AG08395 (cell line): ENCODE measurements at places on chromosomes 7 and 10.
A peak's percentile ranks its signal among the peaks of the same experiment; 100 is the strongest.

DNA sequence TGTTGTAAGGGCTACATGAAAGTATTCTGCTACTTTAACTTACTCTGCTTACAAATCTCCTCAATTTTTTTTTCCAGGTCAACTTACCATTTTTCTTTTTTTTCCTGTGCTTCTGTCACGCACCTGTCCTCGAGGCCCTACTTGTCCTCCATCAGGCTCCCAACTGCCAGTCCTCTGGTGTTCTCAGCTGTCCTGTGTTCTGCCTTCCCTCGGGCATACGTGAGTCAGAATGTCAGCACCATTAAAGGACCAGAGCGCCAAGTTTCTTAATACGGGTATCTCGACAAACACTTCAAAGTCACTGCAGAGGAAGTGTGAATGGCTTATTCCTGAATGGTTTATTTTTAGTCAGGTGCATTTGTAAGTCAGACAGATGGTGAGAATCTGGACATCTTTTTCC is at the start of gene TEX47:
TSS of gene TEX47 (minus strand) at position 185 of the 400 bp plus-strand sequence. CDS start 795 bp downstream, outside the sequence.
- no peak for DNase-seq

DNA sequence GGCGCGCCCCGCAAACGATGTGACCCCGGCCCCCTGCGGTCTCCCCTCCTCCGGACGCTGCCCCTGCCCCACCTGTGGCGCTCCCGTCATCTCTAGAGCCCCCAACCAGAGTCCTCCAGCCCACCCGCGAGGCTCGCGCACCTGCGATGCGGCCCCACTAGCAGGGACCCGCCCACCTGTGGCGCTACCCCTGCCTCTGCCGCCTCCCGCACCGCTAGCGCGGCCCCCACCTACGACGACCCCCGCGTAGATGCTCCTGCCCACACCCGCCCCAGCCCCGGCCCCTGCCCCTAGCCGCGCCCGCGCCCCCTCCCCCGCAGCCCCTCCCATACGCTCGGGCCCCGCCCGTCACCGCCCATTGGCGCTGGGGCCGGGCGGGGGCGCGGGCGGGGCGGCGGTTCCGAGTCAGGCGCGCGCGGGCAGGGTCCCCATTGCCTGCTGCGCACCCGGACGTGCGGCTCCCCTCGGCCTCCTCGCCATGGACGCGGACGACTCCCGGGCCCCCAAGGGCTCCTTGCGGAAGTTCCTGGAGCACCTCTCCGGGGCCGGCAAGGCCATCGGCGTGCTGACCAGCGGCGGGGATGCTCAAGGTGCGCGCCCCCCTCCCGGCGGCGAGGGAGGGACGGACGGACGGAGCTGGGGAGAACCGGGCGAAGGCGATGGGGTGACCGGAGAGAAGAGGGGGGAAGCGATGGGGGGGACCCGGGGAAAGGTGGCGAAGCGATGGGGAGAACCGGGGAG is at the start of gene PFKP:
TSS of gene PFKP (plus strand) at position 431 of the 741 bp plus-strand sequence. CDS start at position 479, 48 bp downstream.
- DNase-seq: no peak

GRCh38 chr7:67847092-67847787 is 850.6 kb downstream of the TYW1 start:
- DNase-seq: no peak

GRCh38 chr7:21671859-21672258 is 129.0 kb downstream of the DNAH11 start:
- no peak for DNase-seq

GRCh38 chr10:100614429-100615095 is 78.8 kb downstream of the HIF1AN start:
- DNase-seq: no peak

DNA sequence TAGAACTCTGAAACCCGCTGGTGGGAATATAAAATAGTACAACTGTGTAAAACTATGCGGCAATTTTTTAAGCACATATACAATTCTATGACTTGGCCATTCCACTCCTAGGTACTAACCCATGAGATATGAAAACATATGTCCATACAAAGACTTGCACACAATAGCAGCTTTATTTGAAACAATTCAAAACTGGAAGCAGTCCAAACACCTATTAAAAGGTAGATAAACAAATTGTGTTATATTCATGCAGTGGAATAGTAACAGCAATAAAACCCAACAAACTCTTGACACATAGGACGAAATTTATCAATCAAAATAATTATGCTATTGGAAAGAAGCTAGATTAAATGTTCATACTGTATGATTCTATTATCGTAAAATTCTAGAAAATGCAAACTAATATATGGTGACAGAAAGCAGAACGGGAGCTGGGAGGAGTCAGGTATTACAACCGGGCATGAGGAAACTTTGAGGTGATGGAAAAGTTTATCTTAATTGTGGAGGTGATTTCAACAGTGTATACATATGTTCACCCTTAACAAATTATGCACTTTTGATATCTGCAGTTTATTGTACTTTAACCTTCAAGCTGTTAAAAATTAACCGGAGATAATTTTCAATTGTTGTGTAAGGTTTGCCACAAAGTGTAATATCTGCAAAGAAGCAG is 803 bp upstream of the STK31 start:
- DNase-seq: no peak

DNA sequence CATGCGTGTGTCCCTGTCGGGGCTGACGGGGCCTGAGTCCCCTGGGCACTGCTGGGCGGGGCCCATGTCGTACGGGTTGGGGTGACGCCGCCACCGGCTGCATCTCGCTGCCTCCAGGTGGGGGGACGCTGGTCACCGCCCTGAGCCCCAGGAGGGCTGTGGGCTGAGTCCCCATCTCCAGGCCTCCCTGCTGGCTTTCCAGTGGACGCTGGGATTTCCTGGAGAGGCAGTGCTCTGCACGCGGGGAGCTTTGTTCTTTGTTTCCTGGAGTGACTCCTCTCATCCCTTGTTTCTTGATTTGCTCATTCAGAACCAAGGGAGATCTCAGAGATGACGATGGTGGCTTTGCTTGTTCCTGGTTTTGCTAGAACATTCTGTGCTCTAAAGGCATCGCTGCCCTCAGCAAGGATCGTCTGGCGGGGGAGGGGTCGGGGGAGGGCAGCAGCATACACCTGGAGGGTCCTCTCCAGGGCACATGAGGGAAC is 21.0 kb downstream of the PWWP2B start:
- DNase-seq: no peak

DNA sequence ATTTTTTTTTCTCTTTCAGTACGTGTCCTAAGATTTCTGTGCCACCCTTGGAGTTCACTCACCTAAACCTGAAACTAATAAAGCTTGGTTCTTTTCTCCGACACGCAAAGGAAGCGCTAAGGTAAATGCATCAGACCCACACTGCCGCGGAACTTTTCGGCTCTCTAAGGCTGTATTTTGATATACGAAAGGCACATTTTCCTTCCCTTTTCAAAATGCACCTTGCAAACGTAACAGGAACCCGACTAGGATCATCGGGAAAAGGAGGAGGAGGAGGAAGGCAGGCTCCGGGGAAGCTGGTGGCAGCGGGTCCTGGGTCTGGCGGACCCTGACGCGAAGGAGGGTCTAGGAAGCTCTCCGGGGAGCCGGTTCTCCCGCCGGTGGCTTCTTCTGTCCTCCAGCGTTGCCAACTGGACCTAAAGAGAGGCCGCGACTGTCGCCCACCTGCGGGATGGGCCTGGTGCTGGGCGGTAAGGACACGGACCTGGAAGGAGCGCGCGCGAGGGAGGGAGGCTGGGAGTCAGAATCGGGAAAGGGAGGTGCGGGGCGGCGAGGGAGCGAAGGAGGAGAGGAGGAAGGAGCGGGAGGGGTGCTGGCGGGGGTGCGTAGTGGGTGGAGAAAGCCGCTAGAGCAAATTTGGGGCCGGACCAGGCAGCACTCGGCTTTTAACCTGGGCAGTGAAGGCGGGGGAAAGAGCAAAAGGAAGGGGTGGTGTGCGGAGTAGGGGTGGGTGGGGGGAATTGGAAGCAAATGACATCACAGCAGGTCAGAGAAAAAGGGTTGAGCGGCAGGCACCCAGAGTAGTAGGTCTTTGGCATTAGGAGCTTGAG is at the start of gene CFTR:
TSS of gene CFTR (plus strand) at position 801 of the 830 bp plus-strand sequence. CDS start 70 bp downstream, outside the sequence.
- no peak for DNase-seq

- DNase-seq: no peak
Measured at GRCh38 chr7:40680657-40681056, 545.9 kb downstream of the SUGCT start.

DNA sequence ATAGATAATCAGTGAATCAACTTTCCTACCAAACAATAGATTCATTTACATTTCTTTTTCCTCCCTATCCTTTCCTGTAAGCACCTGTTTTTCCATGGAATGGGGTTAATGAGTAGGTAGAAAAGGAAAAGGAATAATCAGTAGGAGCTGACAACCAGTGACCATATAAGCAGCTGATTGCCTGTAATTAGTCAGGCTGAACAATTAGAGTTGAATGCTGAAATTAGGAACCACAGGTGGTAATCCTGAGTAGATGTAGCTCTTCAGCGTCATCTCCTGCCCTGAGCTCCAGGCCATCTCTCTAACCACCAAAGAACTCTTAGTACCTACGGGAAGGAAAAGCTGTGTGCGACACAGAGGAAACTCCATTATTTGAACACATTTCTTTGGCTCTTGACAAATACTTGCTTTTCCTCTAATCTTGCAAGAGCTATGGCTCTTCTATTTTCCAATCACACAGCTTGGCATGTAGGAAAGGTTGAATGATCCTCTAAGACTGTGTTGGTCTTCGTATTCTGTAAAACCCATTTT is 63.8 kb downstream of the KLHDC10 start:
- DNase-seq: no peak

- no peak for DNase-seq
Measured at GRCh38 chr7:31120800-31121513, 68.8 kb downstream of the ADCYAP1R1 start.

DNA sequence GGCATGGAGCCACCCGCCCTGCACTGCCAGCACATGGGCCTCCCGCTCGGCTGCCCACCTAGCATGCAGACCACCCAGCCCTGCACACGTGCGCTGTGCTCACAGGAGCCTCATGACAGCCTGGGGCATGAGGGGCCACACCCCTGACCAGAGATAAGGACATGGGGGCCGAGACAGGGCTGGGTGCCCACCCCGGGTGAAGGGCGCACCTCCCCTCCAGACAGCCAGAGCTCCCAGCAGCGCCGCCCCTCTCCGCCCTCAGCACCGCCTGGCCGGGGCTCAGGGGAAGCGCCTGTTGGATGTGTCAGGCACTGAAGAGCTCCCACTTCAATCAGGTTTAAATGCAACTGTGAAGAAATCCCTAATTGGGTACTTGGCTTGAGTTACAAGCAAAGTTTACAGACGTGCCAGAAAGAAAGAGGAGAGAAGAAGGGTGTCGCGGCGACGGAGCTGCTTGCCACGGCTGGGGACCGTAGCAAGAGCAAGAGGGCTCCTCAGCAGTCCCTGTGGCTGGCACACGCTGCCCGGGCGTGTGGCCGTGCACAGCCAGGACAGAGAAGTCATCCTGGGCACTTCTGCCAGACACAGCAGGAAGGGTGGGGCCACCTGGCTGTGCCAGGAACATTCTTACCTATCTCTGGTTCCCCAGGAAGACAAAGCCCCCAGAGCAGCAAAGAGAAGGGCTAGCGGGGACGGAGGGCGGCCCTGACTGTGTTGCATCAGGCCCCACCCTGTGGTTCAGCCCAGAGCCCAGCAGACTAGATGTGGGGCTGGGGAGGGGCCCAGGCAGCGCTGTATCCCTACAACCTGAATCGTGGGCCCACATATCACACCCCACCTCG is 247.4 kb downstream of the ELFN1 start:
- peak; percentile 60 for DNase-seq

GRCh38 chr7:19700936-19701335 is 7.9 kb downstream of the POLR1F start:
- DNase-seq: no peak

- no peak for DNase-seq
Measured at GRCh38 chr10:120940299-120940900, 89.2 kb downstream of the WDR11 start.

- no peak for DNase-seq
Measured at GRCh38 chr10:37010741-37011140, 114.7 kb upstream of the ANKRD30A start.

GRCh38 chr7:30556840-30557239 is 37.8 kb upstream of the GARS1 start:
- DNase-seq: no peak

DNA sequence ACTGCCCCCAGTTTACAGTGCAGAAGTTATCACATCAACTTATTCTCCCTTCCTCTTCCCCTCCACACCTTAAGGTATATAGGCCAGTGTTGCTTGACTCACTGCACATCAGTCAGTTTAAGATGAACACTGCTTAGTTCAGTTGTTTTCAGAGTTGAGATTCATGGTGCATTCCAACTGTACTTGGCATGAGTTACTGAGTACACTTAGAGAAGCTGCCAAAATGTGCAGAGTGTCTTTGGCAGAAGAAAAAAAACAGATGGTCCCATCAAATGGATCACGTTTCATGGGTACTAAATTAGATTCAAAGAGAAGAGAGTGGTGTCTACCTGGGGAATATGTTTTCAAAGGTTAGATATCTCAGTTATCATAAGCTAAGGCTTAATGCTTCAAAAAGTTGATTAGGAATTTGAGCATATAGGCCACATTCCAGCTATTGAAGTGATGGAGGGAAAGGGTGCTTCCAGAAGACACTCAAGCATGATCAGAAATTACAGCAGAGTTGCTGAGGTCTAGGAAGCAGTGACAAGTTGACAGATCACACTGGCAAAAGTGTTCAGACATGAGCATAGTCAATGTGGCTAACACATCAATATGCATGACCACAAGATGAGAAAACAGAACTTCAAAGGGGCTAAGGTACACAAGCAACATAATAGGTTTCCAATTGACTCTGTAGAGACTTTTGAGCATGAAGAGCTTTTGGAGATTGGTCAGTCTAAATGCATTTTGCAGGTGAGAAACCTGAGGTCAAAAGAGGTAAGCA is 579.2 kb upstream of the CELF2 start:
- no peak for DNase-seq

- no peak for DNase-seq
Measured at GRCh38 chr10:9149134-9149533, 1094.6 kb downstream of the GATA3 start.

DNA sequence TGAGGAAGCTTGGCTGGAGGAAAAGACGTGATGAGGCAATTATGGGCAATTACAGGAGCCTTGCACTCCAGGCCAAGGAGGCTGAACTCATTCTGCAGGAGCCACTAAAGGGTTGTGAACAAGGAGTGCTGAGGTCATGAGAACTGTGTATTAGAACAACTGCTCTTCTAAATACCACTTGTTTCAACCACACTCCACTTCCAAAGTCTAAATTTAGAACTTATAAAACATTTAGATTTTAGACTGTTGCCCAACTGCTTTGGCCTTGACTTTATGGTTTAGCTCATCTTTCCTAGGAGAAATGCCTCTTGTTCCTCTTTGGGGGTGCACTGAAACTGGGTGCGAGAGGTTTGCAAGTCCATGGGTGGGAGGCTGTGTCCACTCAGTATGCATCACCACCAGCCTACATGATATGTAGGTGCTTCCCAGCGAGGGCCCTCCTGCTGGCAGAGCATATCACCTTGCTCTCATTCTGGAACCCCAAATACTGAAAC is 199.7 kb upstream of the AOAH start:
- DNase-seq: no peak

- DNase-seq: no peak
Measured at GRCh38 chr7:29146057-29146706, at the start of gene CPVL. Gene CPVL (minus strand): TSS chr7:29146537. CDS start chr7:29121061, 25,476 bp downstream.
